Right renal pelvis (tissue), 4 donors: ENCODE measurements at places on chromosomes 4 and X.

DNA sequence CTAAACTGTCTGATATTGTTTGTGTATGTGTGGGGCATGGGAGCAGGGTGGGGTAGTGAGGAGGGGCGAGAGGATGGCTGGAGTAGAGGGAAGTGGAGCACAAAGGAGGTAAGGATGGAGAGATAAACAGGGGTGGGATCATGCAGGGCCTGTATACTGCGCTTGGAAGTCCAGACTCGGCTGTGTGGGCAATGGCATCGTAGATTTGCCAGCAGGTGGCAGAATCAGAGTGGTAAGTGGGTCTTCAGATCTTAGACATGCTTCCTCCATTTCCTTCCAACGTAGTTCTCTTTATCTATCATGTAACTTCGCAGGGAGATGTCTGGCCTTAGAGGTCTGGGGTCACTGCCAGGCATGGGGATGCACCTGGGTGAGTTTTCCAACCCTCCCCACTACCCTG lies 155.5 kb downstream of the PDGFRA start:
- no peak for DNase-seq

DNA sequence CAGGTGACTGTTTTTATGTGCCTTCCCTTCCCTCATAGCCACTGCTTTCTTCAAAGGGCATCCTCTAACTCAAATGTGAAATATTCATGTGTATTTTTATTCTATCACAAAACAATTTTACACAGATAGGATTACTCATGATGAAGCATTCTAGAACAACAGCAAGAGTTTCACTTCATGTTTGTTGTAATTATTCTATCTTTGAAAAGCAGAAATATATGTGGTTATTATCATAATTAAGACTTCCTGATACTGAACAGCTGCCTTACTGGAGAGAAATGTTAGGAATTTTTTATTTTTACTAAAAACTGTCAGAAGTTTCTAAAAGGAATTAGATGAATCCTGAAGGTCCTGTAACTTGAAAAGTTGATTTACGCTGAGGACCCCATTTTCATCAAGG lies 229.1 kb downstream of the PALLD start:
- no peak for DNase-seq

- no peak for DNase-seq
These were observed 403.7 kb downstream of the CENPC start for GRCh38 chr4:67141586-67141985.

DNA sequence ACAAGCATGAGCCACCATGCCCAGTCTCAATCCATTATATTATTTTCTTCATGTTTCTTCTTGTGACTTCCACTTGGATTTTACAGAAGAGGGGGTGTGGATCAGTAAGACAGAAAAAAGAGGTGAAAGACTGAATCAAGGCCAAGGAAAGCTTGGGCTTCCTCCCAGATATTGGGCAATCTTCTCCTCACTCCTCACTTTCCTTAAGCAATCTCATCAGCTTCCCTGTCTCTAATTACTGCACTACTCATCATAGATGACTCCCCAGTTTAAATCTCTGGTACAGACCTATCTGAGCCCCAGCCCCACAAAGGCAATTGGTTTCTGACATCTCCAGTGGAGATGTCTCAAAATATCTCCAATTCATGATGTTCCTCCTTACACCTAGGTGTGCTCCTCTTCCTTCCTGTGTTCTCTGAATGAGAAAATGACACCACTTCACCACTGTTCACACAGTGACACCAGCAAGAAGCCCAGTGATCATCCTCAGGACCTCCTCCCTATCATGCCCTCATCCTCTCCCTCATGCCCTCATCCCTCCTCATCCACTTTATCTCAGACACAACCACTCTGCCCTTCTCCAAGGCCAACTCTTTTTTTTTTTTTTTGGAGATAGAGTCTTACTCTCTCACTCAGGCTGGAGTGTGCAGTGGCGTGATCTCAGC lies 44.8 kb upstream of the HERC6 start:
- no peak for DNase-seq
